ENCODE measurements at places on chromosomes 6 and 20. TPM values are rescaled to one million over a fixed set of nuclear protein-coding genes. Genes with fewer than 3 reads are reported as not detected.

Gene RPP40
- 15.9 TPM for total RNA-seq

Gene MYB
- 3.7 TPM for total RNA-seq

Gene TXLNB
- total RNA-seq, result 0.05 TPM

Gene MCCD1
- not detected for total RNA-seq

Gene PRKN
- 2.6 TPM for total RNA-seq

Gene CST2
- not detected for total RNA-seq

- DNase-seq, result no peak
Measured at GRCh38 chr6:142534484-142534883, 232.7 kb downstream of the ADGRG6 start.

GRCh38 chr6:30612213-30612612 lies 4.8 kb downstream of the PPP1R10 start:
- no peak for DNase-seq

GRCh38 chr6:106104476-106104875 lies 18.3 kb downstream of the PRDM1 start:
- DNase-seq, result no peak

GRCh38 chr6:1640476-1640875 lies 30.8 kb downstream of the FOXC1 start:
- no peak for DNase-seq

DNA sequence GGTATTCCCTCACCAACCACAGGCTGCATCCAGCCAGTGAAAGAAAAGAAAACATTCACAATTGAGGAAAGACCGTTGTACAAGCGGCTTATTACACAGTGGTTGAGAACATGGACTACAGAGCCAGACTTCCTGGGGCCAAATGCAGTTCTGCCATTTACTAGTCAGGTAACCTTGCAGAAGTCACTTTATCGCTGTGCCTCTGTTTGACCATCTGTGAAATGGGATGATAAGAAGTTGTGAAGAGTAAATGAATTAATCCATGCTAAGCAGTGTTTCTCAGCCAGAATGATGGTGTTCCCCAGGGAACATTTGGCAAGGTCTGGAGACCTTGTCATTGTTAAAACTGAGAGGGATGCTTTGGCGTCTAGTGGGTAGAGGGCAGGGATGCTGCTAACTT lies 14.8 kb downstream of the ARHGAP40 start:
- DNase-seq, result no peak

DNA sequence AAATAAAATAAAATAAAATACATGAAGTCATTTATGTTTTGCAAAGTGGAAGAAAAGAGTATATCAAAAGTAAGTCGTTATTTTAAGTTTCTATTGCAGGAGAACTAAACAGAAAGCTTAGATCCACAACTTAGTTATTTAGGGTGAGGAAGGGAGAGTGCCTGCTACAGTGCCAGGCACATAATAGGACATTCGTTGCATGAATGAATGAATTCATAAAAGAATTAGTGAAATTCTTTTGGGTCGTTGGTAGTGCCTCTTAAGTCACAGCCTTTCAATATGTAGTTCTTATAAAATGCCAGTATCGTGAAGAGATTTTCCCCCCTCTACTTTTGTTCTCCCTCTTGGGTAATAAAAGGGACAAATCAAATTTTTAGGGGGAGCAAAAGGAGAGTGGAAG lies 29.1 kb downstream of the SF3B5 start:
- no peak for DNase-seq

- DNase-seq, result no peak
Measured at GRCh38 chr20:33010133-33010504, 2.6 kb downstream of the BPIFB2 start.

- no peak for DNase-seq
Measured at GRCh38 chr6:3847521-3847920, 1.7 kb upstream of the FAM50B start.

- no peak for DNase-seq
Measured at GRCh38 chr20:49578436-49578835, 10.5 kb upstream of the PTGIS start.
